ENCODE measurements at places on chromosomes 5 and 9. TPM values are rescaled to one million over a fixed set of nuclear protein-coding genes. Genes with fewer than 3 reads are reported as not detected.

The TAF11L5 gene
- total RNA-seq = not detected

The IL3 gene
- not detected for total RNA-seq

DNA sequence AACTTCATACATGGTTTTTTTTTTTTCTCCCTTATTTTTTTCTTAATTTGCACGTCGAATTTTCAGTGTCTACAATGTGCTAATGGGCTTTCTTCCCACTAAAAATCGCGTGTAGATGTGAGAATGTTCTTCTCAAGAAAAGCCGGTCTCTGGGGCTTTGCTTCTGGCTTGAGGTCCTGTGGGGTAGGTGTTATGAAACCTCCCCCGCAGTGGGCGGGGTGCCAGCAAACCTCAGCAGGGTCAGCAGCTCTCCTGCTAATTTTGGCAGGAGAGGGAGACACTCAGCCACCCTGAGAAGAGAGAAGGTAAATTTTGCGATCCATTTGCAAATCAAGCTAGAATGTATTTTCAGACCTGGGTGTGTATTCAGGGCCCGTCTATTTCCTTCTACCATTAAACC lies 59.9 kb downstream of the NPR3 start:
- DNase-seq = no peak

DNA sequence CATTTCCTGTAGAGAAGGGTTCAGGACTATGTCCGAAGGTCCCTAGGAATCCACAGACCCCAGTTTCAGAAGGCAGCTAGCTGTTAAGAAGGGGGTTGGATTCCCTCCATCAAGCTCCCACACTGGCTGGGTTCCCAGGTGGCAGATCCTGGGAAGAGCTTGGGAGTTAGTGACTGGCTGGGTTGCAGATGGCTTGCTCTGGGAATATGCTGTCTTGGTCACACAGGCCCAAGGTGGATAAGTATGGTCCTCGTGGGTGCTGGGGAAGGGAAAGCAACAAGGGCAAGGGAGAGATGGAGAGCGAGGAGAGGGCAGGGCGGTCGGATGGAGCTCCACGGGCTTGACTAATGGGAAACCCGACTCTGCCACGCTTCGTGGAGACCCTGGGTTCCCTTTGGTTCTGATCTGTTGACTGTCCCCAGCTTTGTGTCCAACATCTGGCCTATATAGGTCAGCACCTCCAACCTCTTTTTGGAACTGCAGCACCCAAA lies 17.4 kb downstream of the SH3PXD2B start:
- DNase-seq = no peak

The TGFBI gene
- 77.1 TPM for total RNA-seq

The GPR21 gene
- total RNA-seq = 0.64 TPM

The GOLGA1 gene
- 37.1 TPM for total RNA-seq

The FOXD4 gene
- 0.19 TPM for total RNA-seq

The GOLM1 gene
- 414 TPM for total RNA-seq

The CXCL14 gene
- 16.7 TPM for total RNA-seq

The NMUR2 gene
- total RNA-seq = not detected

DNA sequence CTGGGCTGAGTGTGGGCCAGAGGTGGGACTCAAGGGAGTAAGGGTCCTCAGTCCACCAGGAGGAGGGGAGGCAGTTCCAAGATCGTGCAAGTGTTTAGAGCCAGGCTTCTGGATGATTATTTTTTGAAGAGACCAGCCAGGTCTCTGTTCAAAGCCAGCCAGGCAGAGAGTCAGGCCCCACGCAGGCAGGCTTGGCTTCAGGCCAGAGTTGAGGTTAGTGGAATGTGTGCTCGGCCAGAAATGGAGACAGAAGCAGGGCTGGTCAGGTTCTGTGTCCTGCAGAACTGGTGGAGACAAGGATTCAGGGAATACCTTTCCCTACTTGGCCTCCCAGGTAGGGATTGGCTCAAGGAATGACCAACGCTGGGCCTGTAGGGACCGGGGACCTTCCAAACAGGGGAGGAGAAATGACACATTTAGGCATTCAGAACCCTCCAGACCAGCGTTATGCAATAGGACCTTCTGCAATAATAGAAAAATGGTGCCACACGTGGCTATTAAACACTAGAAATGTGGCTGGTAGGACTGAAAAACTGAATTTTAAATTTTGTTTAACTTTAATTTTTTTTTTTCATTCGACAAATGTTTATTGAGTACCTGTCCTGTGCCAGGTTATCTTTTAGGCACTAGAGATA lies 106.2 kb downstream of the CMYA5 start:
- no peak for DNase-seq

GRCh38 chr5:103178167-103178566 lies 58.1 kb downstream of the PPIP5K2 start:
- no peak for DNase-seq

GRCh38 chr5:39870137-39870536 lies 445.4 kb upstream of the DAB2 start:
- no peak for DNase-seq

The IFNA2 gene
- total RNA-seq = not detected

The PCDHGB1 gene
- total RNA-seq = 1.0 TPM

The SPRY4 gene
- total RNA-seq = 11.6 TPM

GRCh38 chr5:145243016-145243415 lies 592.1 kb downstream of the PRELID2 start:
- no peak for DNase-seq

The PFN3 gene
- total RNA-seq = not detected

DNA sequence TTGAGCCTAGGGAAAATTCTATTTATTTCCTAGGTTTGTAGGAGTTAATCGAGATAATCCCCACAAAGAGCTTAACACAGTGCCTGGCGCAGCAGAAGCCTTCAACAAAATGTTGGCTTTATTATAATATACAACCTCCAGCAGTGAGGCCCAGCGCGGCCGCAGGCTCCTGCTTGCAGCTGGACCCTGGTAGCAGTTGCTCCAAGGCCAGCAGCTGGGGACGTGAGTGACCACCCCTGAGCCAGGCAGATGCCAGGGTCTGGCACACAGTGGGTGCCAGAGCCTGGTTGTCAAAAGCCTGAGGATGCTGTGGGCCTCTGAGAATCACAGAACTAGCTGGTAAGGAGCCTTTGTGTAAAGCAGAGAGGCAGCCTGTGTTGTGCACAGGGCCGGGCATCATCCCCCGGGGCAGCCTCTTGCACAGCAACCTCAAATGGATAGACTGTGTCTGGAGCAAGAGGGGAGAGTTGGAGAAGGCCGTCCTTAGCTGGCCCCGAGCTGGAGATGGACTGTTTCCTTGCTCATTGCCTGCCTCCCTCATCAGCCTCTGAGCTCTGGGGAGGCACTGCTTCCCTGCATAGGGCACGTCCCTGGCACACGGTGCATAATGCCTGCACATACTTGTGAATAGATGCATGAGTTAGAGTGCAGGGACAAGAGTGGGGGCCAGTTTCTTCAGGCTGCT lies 17.3 kb downstream of the CSF1R start:
- no peak for DNase-seq

- peak; percentile 6 for DNase-seq
Measured at GRCh38 chr5:153276151-153276550, 214.3 kb upstream of the GRIA1 start.

- no peak for DNase-seq
Measured at GRCh38 chr9:109168170-109168569, 1.1 kb upstream of the FRRS1L start.

GRCh38 chr9:10331157-10331556 lies 281.6 kb downstream of the PTPRD start:
- DNase-seq = no peak

The NUTM2G gene
- not detected for total RNA-seq

DNA sequence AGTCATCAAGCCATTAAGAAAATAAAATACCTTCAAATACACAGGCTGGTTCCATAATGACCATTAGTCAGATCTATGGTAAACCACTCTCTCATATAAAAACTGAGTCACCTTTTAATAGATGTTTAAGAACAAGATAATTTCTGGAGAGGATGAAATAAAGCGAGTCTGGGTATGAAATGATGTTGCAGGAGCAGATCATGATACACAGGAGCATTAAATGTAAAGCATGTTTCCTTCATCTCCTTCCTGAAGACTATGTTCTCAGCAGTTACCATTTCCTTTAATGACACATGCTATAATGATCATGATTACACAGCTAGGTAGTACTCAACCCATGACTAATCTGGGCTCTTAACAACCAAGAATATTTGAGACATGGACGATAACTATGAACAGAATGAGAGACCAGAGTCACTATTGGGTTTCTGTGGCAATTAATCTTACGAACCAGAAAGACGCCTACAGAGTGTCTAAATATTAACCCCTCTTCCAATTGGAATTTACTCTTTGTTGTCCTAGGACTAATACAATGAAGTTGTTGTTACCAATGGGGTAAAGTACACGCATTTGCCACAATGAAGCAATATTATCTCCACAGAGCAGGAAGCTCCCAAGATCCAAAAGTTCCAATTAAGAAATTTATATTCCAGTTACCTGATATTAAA lies 105.6 kb downstream of the NR6A1 start:
- DNase-seq = no peak

- no peak for DNase-seq
Measured at GRCh38 chr5:142725231-142726187, 39.6 kb upstream of the FGF1 start.
